Vagina (tissue), 2 donors: ENCODE measurements at places on chromosomes 2 and 18. TPM values are rescaled to one million over a fixed set of nuclear protein-coding genes. Genes with fewer than 3 reads are reported as not detected.
A peak's percentile ranks its signal among the peaks of the same experiment; 100 is the strongest.

The TUBB8B gene
- 1.7 TPM for total RNA-seq

The RIT2 gene
- not detected for total RNA-seq

The PCARE gene
- not detected for total RNA-seq

The FAM110C gene
- total RNA-seq, result 27.3 TPM

The DNAH7 gene
- 0.49 TPM for total RNA-seq

- H3K4me1 ChIP-seq, result peaks cover 17% of the 10 kb centered on the region
- H3K27me3 ChIP-seq, result no peaks in the 10 kb centered on the region
- DNase-seq, result peak; percentile 98
- peak within 1 kb of the TSS; percentile 86 for H3K4me3 ChIP-seq
- no peaks in the 10 kb centered on the region for H3K36me3 ChIP-seq
These were observed at the start of gene MRPS9 for GRCh38 chr2:105037572-105038382. Gene MRPS9 (plus strand): TSS chr2:105038069. CDS start chr2:105038093, 24 bp downstream.

DNA sequence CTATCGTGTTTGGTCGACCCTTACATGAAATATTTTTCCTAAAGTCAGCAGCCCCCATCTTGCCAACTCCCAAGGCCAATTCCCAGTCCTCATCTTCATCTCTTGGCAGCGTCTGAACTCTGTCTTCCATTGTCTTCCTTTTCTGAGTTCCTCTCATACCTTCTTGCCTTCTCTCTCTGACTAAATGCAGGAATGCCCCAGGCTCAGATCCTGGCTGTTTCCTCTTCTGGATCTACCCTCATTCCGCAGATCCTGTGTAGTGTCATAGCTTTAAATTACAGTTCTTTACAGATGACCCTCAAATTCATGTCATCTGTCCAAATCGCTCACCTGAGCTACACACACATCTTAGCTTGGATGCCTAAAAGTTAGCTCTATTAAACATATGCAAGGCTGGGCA lies 94.7 kb downstream of the MMADHC start:
- no peak overlapping the region for H3K27ac ChIP-seq
- DNase-seq, result no peak
- no peaks in the 10 kb centered on the region for H3K27me3 ChIP-seq
- no peaks in the 10 kb centered on the region for H3K4me1 ChIP-seq
- no peaks in the 10 kb centered on the region for H3K36me3 ChIP-seq

- no peak for DNase-seq
- H3K27me3 ChIP-seq, result no peaks in the 10 kb centered on the region
- H3K4me3 ChIP-seq, result no peak overlapping the region
- no peak overlapping the region for H3K27ac ChIP-seq
- H3K4me1 ChIP-seq, result no peaks in the 10 kb centered on the region
These were observed 57.3 kb downstream of the GTF3C3 start for GRCh38 chr2:196742216-196742615.

DNA sequence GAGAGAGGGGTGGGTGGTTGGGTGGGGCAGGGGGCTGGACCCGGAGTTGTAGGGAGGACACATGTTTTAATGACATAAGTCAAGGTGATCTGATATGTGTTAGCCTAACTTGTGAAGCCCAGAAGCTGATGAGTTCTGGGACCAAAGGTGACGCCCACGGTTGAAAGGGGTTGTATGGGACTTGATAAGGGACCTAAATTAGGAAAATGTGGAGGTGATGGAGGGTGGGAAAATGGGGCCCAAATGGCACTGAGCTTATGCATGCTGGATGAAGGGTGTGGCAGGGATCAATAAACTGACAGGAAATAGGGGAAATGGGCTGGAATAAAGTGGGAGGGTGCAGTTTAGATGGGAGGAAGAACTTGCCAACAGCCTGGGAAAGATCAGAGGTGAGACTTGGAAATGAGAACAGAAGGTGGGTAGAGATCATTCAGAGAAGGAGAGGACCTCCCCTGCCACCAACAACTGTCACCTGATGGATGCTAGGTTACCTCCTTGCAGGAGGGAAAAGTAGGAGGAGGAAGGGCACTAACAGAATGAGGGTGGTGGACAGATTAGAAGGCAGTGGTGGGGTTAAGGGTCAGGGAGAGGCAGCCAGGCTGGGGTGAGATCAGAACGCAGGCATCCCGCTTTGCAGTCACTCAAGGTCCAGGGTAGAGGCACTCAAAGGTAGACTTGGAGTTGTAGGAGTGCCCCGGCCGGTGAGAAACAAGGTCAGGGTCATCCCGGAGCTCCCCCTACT lies 15.3 kb downstream of the WNT10A start:
- H3K27ac ChIP-seq, result no peak overlapping the region
- peaks cover 7% of the 10 kb centered on the region for H3K27me3 ChIP-seq
- H3K36me3 ChIP-seq, result no peaks in the 10 kb centered on the region
